ENCODE measurements at places on chromosomes 3 and 15.
A peak's percentile ranks its signal among the peaks of the same experiment; 100 is the strongest.

GRCh38 chr15:34358367-34358766 lies 8.6 kb downstream of the LPCAT4 start:
- DNase-seq, result no peak

DNA sequence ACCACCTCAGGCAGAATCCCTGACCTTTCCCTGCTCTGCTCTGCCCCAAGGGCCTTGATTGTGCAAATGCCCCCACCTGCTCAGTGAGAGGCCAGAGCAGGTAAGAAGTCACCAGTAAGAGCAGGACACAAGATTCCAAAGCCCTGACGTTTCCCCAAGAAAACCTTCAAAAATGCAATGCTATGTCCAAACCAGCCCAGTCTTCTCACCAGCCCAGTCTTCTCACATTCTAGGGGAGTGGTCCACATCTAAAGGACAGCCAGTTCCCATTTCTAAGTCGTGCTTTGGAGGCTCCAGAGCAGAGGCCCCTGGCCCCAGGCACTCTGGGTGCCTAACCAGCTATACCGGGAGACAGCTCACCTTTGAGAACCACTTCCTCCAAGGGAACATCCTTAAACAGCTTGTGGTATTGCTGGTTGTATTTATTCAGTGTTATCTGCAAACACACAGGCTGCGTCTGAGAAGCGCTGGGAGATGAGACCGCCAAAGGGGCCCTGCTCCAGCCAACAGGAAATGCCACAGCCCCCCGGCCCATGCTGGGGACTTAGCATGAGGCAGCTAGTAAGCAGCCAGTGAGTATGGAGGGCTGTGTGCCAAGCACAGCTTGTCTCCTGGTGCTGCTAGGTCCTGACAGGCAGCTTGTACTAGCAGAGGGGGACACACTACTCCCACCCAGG lies 29.3 kb downstream of the GRAMD2A start:
- peak; percentile 41 for DNase-seq

DNA sequence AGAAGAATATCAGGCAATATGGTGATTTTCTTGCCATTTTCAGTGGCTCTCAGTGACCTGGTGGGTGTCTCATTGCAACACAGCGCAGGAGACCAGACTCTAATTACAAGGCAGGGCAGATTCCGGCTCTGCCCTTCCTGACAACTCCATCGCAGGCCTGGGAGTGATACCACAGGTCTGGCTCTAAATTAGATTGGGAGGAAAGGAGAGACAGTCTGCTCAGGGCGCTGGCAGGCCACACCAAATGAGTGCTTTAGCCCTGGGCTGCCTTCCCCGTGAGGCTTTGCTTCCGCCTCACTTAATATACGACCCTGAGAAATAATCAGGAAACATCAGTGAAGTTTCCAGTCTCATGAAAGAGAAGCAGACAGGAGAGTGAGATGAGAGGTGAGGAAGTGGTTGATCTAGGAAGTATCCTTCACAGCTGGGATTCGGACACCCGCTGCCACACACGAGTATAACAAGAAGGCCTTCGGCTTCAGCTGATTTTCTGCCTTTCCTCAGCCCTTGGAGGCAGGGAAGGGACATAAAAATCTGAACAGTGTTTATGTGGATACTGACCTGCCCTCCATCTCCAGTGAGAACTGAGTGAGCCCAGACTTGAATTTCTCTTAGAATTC lies 73.7 kb upstream of the PROK2 start:
- no peak for DNase-seq

DNA sequence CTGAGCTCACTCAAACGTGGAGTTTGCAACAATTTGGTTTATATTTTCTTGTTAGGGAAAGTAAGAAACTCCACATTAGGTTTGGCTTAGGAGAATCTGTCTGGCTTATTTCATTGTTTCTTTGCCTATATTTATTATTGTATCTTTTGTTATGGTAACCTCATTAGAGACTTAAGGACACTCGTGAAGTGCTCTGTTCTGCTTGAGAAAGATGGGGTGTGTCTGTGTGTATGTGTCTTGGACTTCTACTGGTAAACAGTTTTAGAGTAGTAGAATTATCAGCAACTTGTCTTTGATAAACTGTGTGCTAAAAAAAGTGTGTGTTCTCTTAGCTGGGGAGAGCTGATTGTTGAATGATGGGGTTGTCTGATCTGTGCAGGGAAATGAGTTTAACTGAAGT lies 306.5 kb downstream of the RBMS3 start:
- no peak for DNase-seq

DNA sequence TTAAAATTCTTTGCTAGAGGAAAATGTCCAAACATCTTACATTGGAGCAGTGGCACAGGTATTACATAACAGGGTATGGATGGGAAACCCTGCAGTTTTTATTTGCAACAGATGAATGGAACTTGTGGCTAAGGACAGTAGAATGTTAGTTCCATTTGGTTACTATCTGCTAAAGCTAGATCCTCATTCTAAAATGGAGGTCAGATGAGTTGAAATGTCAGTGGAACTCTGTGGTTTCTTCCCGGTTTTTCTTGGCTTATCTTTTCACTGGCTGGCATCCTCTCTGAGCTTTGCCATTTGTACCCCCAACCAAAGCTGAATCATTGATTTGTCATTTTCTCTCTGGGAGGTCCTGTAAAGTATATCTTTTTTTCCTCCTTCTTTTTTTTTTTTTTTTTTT lies 68.9 kb downstream of the ARMC8 start:
- no peak for DNase-seq

GRCh38 chr3:177828208-177828565 lies 630.9 kb upstream of the TBL1XR1 start:
- DNase-seq, result no peak

DNA sequence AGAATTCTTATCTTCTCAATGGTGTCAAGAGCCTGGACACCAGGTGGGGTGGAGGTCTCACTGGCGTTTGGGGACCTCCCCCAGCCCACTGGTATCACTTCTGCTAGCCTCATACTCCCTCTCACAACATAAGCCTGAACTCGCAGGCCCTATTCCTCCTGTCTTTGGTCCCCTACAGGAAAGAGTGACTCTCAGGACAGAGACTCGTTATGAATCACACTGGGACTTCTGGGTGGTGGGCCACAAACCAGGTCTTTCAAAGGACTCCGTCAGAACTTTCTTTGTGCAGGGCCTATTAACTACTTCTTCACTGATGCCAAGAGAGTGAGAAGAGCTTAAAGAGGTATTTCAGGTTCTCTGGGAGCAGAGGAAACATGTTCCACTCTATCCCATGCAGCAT lies 100.4 kb downstream of the WDR76 start:
- DNase-seq, result no peak

DNA sequence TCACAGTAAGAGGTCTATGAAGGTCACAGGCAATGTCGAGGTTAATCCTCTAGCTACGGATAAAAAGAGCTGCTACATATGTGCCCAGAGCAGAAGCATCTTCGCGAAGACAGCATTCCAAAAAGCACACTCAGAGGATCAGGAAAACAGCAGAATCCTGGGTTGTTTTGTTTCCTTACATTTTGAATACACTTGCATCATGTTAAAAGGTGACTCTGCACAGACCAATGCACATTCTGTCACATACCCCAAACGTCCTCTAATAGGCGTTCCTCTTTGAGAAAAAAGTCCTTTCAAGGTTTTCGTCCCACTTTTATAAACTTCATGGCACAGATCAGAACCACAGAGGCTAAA lies 52.7 kb downstream of the VGLL4 start:
- DNase-seq, result no peak

DNA sequence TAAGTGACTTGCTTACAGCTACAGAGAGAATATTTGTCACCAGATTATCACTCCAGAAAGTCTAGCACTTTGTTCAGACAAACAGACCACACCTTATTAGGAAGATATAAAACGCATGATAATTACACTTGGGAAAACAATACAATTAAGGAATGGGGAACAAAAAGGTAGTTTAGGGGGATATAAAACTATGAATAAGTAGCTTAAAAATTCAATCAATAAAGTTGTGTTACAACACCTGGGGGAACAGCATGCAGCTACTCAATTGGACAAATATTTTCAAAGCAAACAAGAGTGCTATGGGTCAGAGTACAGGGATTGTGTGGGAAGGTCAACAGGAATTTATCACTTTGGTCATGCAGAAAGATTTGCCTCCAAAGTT lies 15.1 kb downstream of the CLDN1 start:
- DNase-seq, result no peak

GRCh38 chr15:85464471-85464870 lies 84.1 kb downstream of the AKAP13 start:
- DNase-seq, result no peak

- peak; percentile 2 for DNase-seq
Observed at GRCh38 chr15:64315216-64315615, 40.8 kb downstream of the CSNK1G1 start.

- DNase-seq, result no peak
Observed at GRCh38 chr3:32952369-32953077, 1.1 kb downstream of the CCR4 start.

DNA sequence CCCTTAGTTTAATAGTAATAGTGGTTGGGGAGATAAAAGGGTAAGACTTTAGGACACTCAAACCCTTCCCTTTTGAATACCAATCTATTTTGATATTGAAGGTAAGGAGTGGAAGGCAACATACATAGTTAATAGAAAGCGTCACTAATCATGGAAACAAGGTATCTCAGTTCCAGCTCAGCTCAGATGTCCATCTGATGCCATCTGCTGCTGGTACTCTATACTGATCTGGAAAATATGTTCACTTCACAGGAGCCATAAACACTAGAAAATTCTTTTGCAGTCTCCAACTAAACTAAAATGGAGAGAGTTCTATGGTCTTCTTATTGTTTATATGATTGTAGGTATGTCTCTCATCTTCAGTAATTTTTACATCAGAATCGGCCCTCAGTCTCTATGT lies 1777.1 kb downstream of the OTOL1 start:
- DNase-seq, result no peak

Data from retinal pigment epithelial cell (primary cell).